ENCODE measurements at places on chromosomes 7 and 10.

- DNase-seq, result no peak
Measured at GRCh38 chr7:101870361-101871062, 53.1 kb downstream of the CUX1 start.

DNA sequence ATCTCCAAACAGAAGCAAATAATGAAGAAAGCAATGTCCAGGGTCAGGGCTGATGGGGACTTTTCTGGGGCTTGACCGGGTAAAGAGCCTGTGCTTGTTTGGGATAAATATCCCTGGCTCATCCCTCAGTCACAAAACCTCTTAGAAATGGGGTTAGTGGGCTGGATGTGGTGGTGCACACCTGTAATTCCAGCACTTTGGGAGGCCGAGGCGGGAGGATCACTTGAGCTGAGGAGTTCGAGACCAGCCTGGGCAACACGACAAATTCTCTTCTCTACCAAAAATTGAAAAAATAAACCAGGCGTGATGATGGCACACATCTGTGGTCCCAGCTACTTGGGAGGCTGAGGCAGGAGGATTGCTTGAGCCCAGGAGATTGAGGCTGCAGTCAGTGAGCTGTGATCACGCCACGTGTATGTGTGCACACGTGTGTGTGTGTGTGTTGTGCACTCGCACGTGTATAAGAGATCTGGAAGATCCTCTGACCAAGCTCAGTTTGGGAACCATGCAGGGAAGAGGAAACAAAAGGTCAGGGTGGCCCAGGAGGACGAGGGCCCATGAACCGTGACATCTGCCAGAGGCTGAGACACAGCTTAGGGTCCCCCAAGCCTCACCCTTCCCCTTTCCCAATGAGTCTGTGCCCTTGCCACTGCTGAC, 258.6 kb downstream of the TEX36 start:
- DNase-seq, result no peak

DNA sequence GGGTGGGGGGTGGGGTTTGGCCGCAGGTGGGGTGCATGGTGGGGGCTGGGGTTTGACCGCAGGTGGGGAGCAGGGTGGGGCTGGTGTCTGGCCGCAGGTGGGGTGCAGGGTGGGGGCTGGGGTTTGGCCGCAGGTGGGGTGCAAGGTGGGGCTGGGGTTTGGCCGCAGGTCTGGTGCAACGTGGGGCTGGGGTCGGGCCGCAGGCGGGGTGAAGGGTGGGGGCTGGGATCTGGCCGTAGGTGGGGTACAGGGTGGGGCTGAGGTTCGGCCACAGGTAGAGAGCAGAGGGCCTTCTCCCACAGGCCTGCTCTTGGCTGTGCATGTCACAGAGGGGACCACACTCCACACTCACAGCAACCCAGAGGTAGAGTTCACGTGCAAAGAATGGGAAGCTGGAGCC, 586.6 kb downstream of the PTPRN2 start:
- DNase-seq, result no peak

DNA sequence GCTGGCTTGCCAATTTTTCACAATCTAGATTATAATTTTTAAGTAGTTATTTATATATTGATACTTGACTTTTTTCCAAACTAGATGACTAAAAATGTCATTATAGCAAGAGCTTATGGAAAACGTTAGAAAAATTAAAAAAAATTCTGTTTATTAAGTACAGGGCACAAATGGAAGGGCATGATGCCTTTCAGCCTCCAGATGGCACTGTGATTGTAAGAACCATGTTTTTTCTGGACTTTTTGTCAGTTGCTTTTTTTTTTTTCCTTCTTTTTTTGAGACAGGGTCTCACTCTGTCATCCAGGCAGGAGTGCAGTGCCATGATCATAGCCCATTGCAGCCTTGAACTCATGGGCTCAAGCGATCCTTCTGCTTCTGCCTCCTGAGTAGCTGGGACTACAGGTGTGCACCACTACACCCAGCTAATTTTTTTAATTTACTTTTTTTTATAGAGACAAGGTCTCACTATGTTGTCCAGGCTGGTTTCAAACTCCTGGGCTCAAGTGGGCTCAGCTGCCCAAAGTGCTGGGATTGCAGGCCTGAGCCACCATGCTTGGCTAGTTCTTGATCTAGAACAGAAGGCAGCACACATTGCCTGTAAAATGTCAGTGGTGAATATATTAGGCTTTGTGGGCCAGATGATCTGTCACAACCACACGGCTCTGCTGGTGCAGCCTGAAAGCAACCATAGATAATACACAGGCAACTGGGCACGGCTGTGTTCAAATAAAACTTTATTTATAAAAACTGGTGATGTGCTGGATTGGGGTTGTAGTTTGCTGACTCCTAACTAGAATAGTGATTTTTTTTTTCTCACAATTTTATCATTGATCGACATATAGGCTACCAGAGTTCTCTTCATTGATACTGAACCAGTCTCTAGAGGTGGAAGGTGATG, 27.4 kb downstream of the UCMA start:
- DNase-seq, result no peak

- DNase-seq, result no peak
Measured at GRCh38 chr7:80816806-80817205, 102.0 kb downstream of the SEMA3C start.

GRCh38 chr10:117311261-117311660, 64.0 kb downstream of the PDZD8 start:
- DNase-seq, result no peak
